ENCODE measurements at places on chromosomes 5 and 9.
A peak's percentile ranks its signal among the peaks of the same experiment; 100 is the strongest.

DNA sequence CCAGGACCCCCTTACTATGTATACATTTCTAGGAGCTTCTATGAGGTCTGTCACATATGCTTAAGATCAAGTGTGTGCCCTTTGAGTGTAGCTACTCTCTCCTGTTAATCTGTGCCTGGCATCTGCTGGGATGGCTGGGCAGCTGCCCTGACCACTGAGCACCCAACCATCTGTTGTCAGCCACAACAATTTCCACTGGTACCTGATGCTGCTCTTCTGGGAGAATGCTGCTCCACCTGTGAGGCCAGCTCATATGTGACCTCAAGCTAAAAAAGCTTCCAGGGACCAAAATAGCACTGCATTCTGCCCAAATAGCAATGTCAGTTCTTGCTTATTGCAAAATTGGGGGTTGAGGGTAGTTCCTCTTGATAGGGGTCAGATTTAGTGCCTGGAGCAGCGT, 595.6 kb downstream of the RAB3C start:
- DNase-seq = no peak

- no peak for DNase-seq
These were observed 10.2 kb downstream of the OR2V1 start for GRCh38 chr5:181120761-181121160.

DNA sequence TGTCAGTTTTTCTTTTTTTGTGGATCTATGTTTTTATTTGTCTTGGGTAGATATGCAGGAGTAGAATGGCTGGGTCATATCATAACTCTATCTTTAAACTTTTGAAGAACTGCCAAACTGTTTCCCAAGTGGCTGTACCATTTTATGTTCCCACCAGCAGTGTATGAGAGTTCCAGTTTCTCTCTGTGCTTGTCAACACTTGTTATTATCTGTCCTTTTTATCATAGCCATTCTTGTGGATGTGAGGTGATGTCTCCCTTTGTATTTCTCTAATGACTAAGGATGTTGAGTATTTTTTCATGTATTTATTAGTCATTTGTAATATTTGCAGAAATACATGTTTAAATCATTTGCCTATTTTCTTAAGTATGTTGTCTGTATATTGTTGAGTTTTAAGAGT, 17.4 kb upstream of the FAT2 start:
- no peak for DNase-seq

GRCh38 chr5:138111937-138112336, 27.3 kb downstream of the NME5 start:
- peak; percentile 9 for DNase-seq

DNA sequence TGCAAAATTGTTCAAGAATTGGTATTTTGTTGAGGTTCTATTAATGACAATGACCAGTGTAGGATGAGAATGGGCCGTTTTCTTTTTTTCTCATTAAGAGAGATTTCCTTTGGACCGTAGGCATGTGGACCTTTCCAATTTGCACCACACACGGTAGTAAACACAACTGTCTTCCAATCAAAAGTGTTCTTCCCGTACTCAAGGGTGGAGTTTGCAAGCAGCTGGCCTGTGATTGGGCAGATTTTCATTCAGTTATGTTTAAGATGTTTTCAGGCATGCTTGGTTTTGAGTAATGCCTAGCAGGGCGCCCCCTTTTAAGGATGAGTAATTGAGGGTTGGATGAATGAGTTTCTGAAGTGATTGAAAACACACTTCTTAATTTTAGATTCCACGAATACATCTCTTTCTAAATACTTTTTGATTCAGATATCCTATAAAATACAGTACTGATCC, 2.5 kb downstream of the KDM3B start:
- peak; percentile 60 for DNase-seq

- peak; percentile 63 for DNase-seq
These were observed 27.8 kb upstream of the PTPDC1 start for GRCh38 chr9:94056442-94056974.

- DNase-seq = no peak
These were observed 77.0 kb downstream of the DCP2 start for GRCh38 chr5:113053511-113053995.

DNA sequence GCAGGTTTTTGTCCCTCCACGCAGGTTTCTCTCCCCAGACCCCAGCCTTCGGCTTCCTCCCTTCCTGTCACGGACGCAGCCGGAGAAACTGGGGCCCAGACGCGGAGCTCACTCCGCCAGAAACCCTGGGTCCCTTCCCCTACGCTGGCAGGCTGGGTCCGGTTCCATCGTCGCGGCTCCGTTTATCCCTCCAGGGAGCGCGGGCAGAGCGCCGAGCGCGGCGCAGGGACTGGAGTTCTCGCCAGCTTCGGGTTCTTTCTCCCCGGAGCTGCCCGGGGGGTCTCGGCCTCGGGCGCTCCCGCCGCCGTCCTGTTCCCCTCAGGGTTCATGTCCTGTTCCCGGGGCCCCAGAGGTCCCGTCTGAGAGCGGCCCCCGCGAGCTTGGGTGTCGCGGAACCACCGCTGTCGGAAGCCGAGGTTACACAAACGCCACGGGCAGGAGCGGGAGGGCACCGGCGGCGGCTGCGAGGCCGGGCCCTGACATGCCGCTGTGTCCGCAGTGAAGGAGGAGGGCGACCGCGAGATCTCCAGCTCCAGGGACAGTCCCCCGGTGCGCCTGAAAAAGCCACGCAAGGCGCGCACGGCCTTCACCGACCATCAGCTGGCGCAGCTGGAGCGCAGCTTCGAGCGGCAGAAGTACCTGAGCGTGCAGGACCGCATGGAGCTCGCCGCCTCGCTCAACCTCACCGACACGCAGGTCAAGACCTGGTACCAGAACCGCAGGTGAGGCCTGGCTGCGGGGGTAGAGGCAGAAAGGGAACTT, 4.6 kb downstream of the BARHL1 start:
- DNase-seq = no peak

- no peak for DNase-seq
These were observed 284.2 kb downstream of the SMARCA2 start for GRCh38 chr9:2299156-2299842.

DNA sequence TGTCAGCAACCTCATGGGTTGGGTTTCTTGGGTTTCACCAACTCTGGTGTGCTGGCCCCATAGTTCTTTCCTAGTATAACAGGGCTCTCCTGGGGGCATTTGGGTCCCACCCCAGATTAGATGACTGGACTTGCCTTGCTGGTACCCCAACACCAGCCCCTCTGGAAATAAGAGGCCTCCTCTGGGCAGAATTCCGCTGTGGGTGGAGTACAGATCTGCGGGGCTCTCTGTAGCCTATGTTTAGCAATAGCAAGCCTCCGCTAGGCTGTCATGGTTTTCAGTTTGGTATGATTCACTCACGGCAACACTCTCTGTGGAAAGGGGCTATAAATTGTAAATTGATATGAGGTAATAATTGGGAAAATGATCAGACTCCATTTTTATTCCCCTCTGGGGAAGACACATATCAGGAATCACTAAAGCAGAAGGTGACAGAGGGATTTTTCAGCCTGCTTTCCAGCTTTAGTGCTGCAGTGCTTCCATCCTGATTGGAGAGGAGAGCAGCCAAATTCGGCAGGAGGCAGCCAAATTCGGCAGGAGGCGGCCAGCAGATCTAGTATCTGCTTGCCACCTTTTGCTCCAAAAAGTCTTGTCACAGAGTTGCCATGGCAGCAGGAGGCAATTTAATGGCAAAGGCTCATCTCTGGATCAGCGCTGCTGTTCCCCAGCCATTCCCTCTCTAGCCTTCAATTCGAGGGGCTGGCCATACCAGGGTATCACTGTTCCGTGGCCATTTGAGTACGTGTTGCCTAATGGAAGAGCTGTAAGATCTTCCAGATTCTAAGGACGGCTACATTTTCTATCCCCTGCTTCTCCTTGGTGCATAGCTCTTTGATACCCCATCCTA, 84.6 kb downstream of the SLC44A1 start:
- no peak for DNase-seq

GRCh38 chr5:75368391-75368790, 31.4 kb downstream of the HMGCR start:
- no peak for DNase-seq

DNA sequence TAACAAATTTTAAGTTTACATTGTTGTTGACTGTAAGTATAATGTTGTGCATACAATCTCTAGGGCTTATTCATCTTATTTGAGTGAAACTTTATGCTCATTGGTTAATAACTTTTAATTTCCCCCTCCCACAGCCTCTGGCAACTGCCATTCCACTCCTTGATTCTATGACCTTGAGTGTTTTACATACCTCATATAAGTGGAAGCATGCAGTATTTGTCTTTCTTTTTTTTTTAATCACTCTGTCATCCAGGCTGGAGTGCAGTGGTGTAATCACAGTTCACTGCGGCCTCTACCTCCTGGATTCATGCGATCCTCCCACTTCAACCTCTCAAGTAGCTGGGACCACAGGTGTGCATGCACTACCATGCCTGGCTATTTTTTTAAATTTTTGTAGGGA, 83.9 kb downstream of the KCTD16 start:
- DNase-seq = no peak

GRCh38 chr5:102596113-102596512, 97.3 kb upstream of the SLCO6A1 start:
- DNase-seq = no peak

DNA sequence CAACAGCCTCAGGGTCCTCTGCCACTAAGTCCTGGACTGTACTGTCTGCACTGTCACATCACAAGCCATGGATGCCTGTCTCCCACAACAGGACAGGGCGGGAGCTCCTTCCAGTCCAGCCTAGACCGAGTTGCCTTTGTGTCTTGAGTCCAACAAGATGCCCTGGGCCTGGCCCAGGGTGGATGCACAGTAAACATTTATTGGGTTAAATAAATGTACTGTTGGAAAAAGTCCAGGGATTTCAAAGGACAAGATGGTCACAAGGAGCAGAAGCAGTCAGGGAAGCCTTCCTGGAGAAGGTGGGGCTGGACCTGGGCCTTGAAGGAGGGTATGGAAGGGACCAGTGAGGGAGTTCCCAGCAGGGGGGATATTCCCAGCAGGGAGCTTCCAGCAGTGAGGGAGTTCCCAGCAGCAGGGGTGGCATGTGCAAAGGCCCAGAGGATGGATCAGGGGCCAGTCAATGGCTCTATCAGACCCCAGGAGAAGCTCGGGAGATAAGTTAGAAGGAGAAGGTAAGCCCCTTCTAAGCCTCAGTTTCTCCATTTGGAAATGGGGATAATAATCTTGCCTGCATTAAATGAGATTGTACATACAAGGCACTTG, 72.7 kb upstream of the NEURL1B start:
- no peak for DNase-seq

DNA sequence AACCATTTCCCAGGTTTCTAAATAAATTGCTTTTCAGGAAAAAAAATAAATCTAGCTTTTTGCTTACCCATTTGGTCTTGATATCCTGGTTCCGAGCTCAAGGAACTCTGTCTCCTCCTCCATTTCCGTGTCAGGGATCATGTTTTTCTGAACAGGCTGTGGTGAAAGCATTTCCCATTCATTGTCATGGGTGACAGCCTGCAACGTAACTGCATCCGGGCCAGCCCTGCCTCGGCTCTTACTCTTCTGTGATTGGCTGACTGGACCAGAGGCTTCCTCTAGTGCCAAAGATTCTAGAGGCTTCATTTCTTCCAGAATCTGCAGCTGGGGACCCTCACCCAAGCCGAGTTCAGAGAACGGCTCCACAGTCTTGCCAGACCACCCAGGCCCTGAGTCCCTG, 61.0 kb upstream of the PCA3 start:
- DNase-seq = no peak

- DNase-seq = no peak
These were observed 10.6 kb upstream of the TMEM38B start for GRCh38 chr9:105683688-105684275.

GRCh38 chr5:135426102-135427082, 20.8 kb downstream of the DCANP1 start:
- DNase-seq = no peak

DNA sequence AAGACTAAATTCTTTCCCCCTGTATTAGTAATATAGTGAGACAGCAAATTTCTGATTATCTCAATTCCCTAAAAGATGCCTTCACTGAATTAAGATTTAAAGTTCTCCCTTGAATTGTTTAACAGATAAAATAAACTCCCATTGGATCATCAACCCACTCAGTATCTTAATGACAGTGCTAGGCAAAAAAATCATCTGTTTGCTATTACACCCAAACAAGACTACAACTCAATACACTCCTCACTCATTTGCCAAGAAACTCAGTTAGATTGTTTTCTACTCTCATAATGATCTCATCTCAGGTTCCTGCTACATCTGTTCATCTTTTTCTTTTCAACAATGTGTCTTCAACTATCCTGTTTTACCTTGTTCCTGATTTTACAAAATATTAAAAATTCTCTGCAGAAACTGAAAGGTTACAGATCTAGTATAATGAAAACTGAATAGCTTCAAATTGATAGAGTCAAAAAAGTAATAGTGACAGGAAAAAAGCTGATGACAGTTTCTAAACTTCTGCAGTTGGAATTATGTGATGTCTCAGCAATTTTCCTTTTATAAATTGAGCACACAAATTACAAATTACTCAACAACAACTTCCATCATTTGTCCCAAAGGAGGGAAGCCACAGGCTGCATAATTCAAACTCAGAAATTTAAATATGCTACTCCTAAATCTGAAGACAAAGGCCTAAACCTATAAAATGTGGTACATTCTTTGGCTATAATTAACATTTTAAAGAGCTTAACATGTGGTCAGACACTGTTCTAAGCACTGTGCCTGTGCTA, 39.4 kb downstream of the HOMER1 start:
- DNase-seq = no peak

DNA sequence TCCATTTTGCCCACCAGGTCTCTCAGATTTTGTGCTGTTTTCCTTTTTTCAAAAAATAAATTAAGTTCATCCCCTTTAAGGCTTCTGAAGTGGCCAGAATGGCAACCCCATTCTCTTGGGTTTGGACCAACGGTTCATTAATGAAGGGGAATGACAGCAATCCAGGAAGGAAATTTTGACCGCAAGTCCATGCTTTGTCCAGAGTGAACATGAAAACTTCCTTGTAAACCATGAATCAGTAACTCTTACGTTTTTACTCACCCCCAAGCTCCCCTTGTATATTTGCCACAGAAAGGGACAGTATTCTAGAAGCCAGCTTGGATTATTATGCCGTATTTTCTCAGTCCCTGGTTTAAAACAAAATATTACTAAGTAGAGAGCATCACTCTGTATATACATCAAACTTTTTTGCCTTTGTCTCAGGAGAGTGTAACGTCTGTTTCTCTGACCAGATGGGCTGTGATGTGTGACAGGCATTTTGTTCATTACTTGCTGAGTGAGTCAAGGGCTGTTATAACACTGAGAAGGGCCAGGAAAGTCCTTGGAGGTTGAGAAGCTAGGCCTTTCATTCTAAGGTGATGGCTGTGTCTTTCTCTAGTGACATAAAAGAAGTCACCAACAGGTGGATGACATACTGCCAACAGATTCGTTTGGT, 148.2 kb downstream of the SMARCA2 start:
- no peak for DNase-seq

GRCh38 chr9:124242331-124243194, 15.2 kb upstream of the NEK6 start:
- DNase-seq = no peak

DNA sequence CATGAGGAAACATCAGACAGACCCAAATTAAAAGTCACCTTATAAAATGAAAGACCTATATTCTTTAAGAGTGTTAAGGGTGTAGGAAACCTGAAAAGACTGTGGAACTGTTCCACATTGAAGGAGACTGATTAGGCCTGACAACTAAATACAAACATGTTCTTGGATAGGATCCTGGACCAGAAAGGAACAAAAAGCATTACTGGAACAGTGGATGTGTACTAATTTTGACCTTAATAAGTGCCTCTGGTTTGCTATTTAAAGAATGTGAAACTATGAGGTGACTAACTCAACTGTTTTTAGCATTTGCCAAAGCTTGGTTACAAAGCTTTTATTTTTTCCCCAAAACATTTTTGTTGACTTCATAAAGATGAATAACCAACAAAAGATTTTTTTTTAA, 340.6 kb downstream of the CAAP1 start:
- DNase-seq = peak; percentile 3

- no peak for DNase-seq
These were observed 569 bp downstream of the CAMK4 start for GRCh38 chr5:111224561-111225345.
